ENCODE measurements at places on chromosomes 12 and 14. TPM values are rescaled to one million over a fixed set of nuclear protein-coding genes. Genes with fewer than 3 reads are reported as not detected.

DNA sequence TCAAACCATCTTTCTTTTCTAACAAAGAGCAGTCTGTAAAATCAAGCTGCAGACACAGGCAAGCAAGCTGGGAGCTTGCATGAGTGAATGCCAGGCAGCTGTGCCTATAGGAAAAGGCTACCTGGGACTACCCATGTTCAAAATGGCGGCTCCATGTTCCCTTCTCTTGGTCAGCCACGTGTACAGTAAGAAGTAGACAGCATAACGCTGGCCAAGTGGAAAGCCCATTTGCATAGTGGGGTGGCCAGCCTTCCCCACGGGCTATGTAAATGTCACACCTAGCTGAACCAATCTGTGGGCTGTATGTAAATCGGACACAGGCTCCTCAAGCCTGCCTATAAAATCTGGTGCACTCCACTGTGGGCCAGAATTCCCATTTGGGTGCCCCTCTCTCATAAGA is 117.1 kb downstream of the SYT10 start:
- no peak for DNase-seq

The GLIPR1L1 gene
- polyA plus RNA-seq: 0.65 TPM

- DNase-seq: no peak
Measured at GRCh38 chr14:38758661-38759060, 344.4 kb downstream of the SEC23A start.

The CMTM5 gene
- 2.3 TPM for polyA plus RNA-seq

DNA sequence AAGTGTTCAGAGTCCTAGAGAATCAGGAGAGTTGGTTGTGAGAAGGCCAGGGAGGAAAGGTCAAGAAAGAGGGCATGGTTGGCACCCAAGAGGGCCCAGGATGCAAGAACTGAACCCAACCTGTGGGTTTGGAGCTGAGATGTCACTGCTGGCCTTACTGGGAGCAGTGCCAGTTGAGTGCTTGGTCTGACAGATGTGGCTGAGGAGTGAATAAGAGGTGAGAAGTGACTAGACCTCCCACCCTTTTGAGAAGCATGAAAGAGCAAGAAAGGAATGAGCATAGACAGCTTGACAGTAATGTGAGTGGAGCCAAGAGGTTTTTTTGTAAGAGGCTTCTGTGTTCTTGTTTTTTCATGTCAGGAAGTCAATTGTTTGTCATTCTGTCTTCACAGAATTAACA is 95.3 kb downstream of the FGD4 start:
- DNase-seq: no peak

The NUP37 gene
- polyA plus RNA-seq: 29.8 TPM

DNA sequence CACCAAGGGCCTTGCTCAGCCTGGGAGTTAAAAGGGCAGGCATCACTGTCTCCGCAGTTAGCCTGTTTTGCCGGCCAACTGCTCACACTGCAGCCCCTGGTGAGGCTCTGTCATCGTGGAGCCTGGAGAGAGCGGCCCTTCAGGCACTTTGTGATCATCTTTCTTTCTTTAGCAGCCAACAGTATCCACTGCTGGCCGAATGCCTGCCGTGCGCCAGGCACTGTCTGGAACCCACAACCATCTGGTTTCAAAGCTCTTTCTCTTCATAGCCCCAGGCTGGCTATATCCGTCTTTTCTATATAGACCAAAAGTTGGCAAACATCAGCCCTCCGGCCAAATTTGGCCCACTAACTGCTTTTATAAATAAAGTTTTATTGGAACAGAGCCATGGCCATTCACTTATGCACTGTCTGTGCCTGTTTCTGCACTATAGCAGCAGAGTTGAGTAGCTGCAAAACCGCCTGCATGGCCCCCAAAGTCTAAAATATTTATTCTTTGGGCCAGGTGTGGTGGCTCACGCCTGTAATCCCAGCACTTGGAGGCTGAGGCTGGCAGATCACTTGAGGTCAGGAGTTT is 29.5 kb downstream of the SLC8B1 start:
- DNase-seq: no peak

DNA sequence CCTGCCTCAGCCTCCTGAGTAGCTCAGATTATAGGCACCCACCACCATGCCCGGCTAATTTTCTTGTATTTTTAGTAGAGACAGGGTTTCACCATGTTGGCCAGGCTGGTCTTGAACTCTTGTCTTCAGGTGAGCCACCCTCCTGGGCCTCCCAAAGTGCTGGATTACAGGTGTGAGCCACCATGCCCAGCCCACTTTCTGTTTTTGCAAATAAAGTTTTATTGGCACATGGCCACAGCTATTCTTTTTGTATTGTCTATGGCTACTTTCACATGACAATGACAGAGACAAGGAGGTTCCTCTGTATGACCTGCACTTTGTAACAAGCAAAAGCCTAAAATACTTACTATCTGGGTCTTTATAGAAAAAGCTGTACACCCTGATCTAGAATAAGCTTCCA is 19.7 kb upstream of the DIABLO start:
- no peak for DNase-seq

GRCh38 chr12:1815108-1815507 is 5.3 kb upstream of the LRTM2 start:
- no peak for DNase-seq

DNA sequence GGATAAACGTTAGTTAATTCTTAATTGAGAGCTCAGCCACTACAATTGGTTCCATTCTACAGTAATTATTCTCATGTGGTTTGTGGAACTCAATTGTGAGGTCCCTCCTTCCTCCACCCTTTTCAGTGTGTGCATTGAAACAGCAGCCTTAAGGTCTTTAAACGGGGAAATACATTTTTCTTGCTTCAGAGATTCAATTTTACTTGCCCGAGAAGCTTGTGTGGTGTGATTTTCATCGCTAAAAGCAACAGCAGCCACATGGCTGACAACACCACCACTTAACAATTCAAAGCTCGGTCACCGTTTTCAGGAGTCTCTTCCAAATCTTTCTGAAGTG is 733 bp upstream of the PPFIBP1 start:
- DNase-seq: peak; percentile 49

The TAS2R10 gene
- 3.6 TPM for polyA plus RNA-seq

The ADGRD1 gene
- polyA plus RNA-seq: 12.8 TPM

The SRRM4 gene
- polyA plus RNA-seq: not detected

DNA sequence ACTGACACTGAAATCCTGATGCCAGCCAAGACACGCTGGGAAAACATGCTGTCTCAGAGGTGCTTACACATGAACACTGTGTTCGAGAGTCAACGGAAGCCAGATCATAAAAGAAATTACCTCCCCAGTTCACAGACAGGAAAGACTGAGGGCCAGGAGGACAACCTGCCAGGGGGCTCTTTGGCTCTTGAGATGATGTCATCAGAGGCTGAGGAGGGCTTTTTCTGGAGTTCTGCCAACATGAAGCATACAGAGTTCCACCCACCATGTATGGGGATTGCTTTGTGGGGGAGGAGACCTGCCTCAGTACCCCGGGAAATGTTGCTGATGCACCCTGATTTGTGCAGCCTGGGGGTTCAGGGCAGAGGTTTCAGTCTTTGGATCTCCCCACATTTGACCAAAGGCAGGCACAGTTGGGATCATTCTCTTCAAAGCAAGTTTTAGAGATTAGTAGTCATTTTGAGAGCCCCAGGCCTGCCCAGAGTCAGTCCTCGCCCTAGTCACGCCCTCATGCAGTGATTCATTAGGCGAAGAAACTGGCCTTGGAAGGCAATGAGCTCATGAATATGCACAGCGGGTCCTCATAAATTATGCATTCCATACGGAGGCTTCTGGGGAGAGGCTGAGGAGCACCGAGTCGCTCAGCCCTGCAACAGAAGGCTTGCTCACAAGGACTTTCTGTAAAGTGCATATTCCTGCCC is 34.9 kb upstream of the EML1 start:
- DNase-seq: peak; percentile 86

The CIDEB gene
- 24.7 TPM for polyA plus RNA-seq

- no peak for DNase-seq
Measured at GRCh38 chr12:57094208-57095160, 5.6 kb downstream of the NAB2 start.

The SIX1 gene
- polyA plus RNA-seq: 9.9 TPM

- DNase-seq: no peak
Measured at GRCh38 chr12:103964805-103965204, 867 bp upstream of the TDG start.

The PPM1H gene
- polyA plus RNA-seq: 27.7 TPM

The PRPH gene
- polyA plus RNA-seq: 0.56 TPM

DNA sequence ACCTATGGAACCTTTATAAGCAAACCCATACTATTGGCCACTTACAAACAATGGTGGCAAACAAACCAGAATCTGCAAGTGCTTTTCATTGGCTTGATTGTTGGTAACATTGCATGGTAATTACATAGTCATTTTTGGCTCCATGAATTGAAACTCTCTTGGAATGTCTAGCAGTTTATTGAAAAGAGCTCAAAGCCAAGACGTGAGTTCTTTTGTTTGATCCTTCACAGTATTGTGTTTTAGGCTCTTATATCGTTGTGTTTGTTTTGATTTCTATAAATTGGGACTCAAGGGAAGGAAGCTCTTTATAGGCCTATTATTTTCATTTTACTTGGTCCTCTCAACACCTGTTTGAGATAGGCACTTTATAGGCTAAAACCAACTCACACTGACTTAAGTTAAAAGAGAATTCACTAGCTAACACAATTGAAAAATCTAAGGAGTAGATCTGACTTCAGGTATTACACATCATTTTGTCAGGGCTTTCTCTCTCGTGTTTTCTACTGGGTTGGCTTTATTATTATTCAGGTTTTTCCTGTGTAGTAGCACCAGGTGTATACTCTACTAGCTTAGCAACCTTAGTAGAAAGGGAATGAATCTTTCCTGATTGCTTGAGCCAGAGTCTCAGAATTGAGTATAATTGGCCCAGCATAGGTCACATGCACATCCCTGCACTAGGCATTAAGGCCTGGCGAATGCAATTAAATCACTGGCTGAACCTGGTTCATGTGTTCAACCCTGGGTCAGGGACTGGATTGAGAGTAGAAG is 341.4 kb downstream of the RAD51B start:
- no peak for DNase-seq

The MGP gene
- 52.6 TPM for polyA plus RNA-seq

The ACACB gene
- polyA plus RNA-seq: 28.0 TPM

GRCh38 chr12:54082397-54082892 is 28.8 kb downstream of the HOXC4 start:
- DNase-seq: peak; percentile 88

The KRT86 gene
- not detected for polyA plus RNA-seq

GRCh38 chr14:41362139-41362538 is 244.5 kb upstream of the LRFN5 start:
- DNase-seq: no peak

GRCh38 chr12:113203852-113204760 is 17.2 kb upstream of the TPCN1 start:
- DNase-seq: no peak

DNA sequence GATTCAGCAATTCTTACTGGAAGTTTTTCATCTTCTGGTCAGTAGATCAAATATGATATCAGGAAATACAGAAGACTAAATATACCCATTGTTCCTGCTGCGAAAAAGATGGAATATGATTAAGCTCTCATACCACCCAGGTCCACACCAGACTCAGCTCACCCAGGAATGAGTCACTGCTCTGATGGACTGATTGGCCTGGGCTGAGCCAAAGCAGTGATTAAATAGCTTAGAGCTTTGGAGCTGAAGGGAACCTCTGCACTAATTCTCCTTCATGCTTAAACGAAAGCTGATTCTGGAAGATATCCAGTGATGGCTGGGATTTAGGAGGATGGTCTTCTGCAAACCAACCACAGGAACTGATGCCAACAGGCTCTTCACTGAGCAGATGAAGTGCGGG is 62.0 kb upstream of the SYT1 start:
- no peak for DNase-seq

The SLC17A8 gene
- 0.25 TPM for polyA plus RNA-seq

GRCh38 chr12:13343375-13343774 is 146.8 kb downstream of the EMP1 start:
- DNase-seq: no peak

The AKAP3 gene
- polyA plus RNA-seq: 6.2 TPM

- DNase-seq: no peak
Measured at GRCh38 chr14:77708749-77709148, 846 bp downstream of the SLIRP start.

DNA sequence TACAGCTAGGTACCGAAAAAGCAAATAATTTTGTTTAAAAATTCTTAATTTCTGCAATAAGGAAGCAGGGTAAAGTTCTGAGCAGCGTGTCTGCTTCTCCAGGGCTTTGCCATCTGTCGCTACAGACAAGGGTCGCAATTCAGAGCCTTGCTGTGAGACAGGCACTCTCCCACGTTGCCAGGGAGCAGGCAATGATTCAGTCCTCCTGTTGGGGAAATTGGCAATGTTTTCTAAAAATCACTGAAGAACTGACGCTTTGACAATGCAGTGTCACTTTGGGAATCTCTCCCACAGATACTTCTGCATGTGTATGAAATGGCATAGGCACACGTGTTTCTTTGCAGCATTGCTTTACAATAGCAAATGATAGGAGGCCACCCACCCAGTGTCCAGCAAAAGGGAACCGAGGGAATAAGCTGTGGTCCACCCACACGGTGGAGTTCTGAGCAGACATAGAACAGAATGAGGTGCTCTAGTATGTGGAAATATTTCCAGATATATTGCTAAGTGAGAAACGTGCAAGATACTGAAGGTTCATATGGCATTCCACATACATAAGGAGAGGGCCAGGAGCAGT is 16.0 kb upstream of the HIP1R start:
- no peak for DNase-seq

The MYF5 gene
- polyA plus RNA-seq: 0.10 TPM

GRCh38 chr12:51941011-51941581 is 10.4 kb upstream of the ACVR1B start:
- no peak for DNase-seq

- no peak for DNase-seq
Measured at GRCh38 chr12:132237772-132238487, 91.5 kb downstream of the GALNT9 start.

The IFI27 gene
- 7.3 TPM for polyA plus RNA-seq

DNA sequence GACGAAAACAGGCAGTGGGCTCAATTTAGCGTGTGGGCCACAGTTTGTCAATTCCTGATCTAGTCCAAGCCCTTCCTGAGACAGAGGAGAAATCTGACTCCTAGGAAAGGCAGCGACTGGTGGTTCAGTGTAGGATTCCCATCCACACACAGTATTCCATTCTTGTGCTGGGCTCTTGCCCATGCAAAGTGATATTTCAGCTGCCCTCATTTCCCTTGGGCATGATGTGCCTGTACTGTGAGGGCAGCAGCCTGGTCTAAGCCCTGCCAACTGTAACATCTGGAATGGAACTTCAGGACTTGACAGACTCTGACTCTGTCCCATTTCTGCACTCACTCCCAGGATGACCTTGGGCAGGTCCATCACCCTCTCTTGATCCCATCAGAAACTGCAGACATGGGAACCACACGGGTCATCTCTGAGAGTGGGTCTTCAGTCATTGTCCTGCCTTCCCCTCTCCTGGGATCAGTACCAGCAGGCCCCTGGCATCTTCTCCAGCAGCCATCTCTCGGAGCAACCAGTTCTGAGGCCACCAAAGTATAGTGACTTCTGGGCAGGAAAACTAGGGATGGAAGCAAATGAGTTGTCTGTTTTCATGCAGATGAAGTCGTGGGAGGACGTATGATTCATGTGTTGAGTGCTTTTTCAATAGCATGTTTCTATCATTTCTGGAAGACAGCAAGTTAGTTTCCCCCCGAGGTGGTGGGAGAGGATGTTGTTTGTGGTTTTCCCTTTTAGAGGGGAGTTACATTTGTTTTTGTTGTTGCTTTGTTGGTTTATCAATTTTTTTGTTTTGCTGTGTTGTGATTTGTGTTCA is 54.2 kb upstream of the BCL2L14 start:
- no peak for DNase-seq

The HNRNPA1 gene
- polyA plus RNA-seq: 3,494 TPM
